Daoy (cell line): ENCODE measurements at places on chromosomes 16 and 17.

DNA sequence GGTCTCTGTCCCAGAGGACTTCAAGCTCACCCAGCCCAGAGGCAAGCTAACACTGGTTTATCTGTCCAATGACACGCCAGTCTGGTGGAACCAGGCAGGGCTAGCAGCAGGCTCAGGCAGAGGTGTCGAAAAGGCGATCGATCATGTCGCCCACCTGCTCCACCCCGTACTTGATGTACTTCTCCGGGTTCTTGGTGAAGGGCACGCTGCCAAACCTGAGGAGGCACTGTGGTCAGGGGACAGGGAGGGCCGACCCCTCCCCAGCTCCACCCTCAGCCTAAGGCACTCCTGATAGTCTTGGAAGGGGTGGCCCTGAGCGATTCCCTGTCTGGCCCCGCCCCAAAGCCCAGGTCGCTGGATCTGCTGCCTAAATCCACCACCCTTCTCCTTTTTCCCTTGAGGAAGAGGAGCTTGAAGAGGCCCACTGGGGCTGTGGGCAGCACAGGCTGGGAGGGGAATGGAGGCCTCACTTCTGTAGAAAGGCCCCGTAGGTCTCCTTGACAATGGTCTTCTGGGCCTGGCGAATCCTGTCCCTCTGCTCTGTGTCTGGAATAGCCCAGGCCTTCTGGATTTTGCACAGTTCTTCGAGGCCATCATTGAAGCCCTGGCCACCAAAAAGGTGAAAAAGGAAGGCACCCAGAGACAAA is 4.7 kb downstream of the ZACN start:
- no peak for DNase-seq

DNA sequence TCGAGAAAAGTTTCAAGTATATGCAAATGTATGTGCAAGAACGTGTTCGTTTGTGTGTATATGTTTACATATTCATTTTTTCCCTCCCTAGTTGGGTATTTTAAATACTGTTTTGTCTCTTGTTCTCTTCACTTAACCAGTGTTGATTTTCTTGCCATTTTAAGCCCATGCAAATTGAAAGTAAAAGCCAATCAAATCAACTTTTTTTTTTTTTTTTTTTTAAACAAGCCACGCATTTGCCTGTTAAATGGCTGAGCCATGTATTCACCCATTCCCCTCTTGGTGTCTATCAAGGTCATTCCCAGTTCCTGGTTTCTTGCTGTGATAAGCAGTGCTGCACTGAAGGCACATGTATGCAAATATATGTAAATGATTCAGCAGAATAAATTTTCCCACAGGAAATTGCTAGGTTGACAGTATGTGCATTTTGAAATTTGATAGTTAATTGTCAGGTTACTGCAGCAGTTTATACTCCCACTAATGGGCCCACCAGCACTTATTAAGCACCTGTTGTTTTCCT is 12.2 kb downstream of the ABCC1 start:
- no peak for DNase-seq

DNA sequence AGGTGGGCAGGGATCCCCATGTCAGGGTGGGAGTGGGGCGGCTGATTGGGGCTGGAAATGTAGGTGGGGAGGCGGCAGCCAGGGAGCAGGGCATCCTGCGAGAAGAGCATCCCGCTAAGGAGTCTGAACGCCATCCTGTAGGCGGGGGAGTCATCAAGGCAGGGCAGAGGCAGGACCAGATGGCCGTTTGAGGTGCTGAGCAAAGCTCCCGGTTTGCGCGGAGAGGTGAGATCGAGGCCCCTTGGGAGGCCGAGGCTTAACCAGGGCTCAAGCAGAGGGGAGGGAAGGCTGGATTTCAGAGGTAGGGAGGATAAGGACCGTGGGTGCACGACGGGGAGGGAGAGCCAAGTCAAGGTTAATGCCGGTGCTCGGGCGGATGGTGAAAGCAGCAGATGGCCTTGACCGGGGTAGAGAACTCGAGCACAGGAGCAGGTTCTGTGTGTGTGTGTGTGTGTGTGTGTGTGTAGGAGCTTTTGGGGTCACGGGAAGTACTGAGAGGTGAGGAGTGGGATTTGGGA is 472 bp upstream of the NME2 start:
- DNase-seq = peak; percentile 38

DNA sequence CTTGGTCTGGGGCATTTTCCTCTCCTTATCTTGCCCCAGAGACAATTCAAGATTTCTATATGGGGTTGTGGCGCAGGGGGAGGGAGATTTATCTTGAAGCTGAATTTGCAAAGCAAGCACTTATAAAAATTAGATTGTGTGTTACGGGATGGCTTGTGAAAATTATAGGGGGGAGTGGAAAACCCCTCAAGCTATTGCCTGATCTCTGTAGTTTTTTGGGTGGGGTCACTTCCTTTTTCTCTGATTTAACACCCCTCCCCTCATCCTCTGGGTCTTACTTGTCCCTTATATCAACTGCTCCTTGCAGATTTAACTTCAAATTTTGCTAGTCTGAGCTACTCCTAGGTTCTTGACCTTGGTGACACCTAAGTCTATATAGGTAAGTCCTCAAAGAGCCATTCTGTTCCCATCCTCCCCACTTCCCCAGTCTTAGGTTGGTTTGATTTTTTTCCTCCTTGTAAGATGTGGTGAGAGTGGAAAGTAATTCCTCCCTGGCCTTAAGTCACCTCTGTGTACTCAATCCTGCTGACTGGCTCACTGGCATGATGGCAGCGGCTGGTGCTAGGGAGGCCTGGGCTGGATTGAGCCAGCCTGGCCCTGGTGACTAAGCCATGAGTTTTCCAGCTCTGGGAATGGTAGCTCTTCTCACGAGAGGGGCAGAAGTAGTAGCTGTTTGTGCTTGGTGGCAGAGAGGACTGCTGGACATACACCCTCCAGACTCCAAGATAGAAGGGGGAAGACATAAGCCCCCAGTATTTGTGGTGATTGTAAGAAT is 2.3 kb downstream of the ARL4D start:
- peak; percentile 91 for DNase-seq

GRCh38 chr17:57045868-57046704 is 39.0 kb upstream of the AKAP1 start:
- DNase-seq = no peak

- DNase-seq = no peak
Observed at GRCh38 chr16:70646260-70647241, at the start of gene IL34. IL34 (plus strand) TSS chr16:70646559; CDS start chr16:70646948, 389 bp downstream.

DNA sequence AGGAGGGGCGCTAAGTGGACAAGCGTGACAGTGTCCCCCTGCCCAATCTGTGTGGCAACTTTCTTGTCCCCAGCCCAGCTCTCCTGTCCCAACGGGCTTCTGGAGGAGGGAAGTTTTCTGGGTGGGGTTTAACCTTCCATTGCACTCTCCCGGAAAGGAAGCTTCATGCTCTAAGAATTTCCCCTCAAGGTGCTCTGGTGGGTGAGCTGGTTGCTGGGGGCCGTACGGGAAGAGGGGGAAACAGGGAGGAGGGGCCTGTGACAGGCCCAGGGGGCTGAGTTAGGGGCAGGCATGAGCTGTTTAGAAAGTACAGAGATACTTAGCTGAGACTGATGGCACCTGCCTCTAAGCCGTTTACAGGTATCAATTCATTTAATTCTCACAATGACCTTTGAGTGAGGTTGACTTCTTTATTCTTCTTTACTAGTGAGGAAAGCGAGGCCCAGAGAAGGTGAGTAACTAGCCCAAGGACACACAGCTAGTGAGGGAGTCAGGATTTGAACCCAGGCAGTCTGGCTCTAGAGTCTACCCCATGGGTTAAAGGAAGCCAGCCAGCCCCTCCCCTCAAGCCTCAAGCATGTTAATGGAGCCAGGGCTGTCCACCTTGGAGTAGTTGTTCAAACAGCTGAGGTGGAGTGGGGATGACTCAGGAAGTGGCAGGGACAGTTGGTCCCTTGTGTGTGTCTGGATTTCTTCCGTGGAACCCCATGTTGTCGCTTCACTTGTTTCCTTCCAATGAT is 18.9 kb downstream of the ADGRG1 start:
- peak; percentile 57 for DNase-seq

DNA sequence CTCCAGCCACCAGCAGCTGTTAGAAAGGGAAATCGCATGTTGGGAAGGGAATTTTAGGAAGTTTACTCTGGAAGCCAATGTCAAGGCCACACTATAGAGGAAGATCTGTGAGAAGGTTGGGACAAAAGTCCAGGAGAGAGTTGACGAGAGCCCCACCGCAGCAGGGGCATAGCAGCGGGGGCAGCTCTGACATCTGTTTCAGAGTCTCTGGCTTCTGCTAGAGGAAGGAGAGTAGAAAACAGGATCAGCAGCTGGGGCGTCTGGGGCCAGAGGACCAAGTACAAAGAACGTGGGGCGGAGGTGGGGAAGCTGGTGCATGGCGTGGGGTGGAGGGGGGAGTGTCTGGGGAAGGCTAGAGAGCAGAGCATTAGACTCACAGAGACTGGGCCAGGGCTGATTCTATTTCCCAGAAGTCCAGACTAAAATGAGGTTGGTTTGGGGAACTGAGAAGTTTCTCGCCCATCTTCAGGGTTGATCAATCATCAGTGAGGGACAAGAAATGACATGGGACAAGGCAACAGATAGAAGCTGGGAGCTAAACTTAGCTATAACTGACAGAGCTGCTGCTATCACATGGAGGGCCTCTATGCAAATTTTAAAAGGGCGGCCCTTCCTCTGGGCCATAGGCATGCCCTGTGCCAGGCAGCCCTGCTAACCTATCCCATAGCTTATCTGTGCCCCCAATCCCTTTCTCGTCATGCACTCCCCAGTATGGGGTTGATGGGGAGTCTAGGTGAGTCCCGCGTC is 1.2 kb downstream of the RABEP2 start:
- no peak for DNase-seq

- no peak for DNase-seq
Observed at GRCh38 chr17:50787106-50787505, 19.8 kb upstream of the ANKRD40CL start.

- DNase-seq = no peak
Observed at GRCh38 chr16:51197953-51198748, 47.1 kb upstream of the SALL1 start.

DNA sequence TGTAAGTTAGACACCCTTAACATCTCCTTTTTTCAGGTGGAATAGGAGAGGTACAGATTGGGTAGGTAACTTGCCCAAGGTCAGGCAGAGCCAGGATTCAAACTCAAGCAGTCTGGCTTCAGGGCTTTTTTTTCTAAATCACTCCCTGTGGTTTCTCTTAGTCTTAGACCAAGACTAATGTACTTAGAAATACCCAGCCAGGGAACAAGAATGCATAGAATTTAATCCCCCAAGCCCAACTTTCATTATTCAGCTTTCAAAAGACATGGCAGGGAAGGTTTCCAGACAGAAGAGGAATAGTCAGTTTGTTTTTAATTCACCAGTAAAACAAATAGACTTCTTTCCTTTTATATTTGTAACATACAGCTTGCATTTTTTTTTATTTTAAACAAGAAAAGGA is 305.2 kb upstream of the RBFOX1 start:
- DNase-seq = no peak

DNA sequence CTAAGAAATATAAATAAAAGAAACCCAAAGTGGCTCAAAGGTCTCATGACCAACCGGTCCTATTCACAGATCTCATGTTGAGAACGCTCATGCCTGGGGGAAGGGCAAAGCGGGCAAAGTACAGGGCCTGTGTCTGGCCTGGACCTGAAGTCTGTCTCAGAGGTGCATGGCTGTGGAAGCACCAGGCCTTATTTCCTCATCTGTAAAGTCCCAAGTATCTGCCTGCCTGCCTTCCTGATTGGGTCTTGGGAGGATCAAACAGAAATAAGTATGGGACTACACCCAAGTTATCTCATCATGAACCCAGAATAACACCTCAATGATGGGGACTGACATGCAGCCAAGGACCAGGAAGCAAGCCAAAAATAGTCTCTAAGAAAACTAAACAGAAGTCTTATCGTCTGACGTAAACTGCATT is 14.2 kb downstream of the AXIN2 start:
- no peak for DNase-seq

GRCh38 chr17:51200295-51200694 is 34.1 kb downstream of the NME2 start:
- DNase-seq = no peak

GRCh38 chr16:84922351-84923120 is 88.8 kb downstream of the ZDHHC7 start:
- no peak for DNase-seq

DNA sequence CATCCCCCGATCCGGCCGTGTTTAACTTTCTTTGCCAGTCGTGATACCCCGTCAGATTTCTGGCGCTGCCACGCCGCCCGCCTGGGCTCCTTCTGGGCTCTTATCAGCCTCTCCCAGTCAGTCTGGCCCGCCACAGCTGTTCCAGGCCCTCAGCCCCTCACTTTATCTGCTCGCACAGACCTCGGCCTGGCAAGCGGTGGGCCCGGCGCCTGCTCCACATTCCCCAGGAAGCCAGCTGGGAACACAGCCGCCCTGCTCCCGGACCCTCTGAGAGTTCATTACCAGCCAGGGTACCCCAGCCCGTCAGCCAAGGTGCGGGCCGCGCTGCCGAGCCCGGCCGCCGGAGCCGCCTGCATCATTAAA is 157.5 kb downstream of the ZNF423 start:
- DNase-seq = no peak

DNA sequence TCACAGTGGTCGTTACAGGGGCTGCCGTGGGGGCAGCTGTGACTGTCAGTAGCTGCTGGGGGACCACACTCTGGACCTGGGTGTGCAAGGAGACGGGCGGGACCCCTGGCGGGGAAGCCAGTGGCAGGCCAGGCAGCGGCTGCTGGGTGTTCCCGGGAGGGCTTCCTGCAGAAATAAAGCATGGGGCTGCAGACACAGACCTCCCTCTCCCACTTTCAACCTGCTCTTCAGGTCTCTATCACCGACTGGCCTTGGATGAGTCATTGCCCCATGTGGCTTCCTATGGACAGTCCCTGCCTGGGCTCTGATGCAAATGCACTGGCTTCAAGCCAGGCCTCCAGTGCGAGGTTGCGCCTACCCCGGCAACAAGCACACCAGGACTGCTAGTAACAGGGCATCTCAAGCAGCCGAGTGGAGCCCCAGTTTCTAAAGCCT is 17.2 kb downstream of the SREBF1 start:
- DNase-seq = peak; percentile 95

GRCh38 chr17:48001197-48001596 is 30.3 kb downstream of the CDK5RAP3 start:
- no peak for DNase-seq

DNA sequence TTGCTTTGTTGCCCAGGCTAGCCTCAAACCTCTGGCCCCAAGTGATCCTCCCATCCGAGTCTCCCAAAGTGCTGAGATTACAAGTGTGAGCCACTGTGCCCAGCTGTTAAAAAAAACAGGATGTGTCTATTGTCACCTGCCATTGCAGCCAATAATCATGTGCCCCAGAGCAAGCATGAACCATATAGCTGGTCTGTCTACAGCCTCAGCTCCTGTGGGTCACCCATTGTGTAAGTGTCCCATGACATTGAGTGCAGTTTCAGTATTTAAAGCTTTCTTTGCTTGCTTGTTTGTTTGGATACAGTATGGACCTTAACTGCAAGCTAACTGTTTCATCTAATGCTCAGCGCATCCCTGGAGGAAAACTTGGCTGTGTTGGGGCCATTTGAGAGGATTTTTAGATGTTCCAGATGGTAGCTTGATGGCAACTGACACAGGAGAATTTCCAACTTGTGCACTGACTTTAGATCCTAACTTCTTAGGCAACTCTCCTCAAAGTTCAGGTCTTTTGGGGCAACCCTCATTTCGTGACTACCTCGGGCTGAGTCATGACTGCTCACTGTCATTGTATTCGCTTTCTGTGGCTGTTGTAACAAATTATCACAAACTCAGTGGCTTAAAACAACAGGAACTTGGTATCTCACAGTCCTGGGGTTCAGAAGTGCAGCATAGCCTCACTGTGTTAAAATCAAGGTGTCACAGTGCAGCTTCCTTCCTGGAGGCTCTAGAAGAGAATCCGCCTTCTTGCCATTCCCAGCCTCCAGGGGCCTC is 30.3 kb upstream of the ADORA2B start:
- DNase-seq = peak; percentile 81
